ENCODE measurements at places on chromosomes 2 and 18.

- no peak for DNase-seq
These were observed 110.0 kb upstream of the RASGRP3 start for GRCh38 chr2:33366473-33366872.

DNA sequence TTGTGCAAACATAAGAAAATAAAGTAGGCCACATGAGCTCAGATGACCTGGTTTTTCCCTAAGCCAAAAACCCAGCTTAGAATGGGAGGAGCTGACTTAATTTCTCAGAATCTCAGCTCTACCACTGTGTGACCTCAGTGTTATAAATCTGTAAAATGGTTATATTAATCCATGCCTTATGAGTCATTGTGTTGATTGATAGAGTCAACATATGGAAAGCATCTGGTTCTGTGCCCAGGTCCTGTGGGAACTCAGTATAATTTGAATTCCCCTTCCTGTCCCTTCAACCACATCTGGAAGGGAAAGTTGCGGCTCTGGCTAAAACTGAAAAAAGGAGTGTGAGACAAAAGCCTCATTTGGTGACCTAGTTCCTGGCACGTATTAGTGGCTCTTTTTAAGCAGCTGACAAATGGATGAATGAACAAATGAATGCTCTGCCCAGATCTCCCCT is 25.7 kb downstream of the TMEM177 start:
- DNase-seq: no peak

DNA sequence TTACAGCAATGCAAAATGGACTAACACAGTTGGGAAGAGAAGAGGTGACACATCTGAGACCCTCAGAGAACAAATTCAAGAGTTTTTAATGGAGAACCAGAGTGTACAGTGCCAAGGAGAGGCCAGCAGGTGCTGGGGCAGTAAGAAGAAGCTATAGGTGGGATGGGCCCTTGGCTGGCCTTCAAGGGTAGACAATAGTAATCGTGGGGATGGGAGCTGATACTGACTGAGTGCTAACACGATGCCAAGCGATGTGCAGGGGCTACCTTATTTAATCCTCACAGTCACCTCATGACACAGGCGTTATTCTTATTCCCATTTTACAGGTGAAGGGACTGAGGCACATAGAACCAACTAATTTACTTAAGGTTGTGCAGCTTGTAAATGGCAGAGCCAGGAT is 131.9 kb upstream of the ID2 start:
- DNase-seq: no peak

DNA sequence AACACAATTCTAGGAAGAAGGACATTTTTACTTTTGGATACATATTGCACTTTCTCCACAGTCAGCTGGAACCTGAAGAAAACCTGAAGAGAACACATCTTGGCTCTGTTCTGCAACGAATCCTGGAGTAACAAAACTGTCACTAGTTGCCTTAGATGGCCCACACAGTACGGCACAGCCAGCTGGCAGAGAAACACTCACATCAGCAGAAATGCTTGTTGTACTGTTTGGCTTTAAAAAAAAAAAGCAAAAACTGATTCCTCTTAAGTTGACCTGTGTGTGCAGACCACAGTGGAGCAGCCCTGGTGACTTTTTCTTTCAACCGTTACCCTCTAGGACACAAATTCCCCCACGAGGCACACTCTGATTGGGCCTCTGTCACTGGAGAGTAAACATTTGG is 152.3 kb upstream of the TWIST2 start:
- no peak for DNase-seq

DNA sequence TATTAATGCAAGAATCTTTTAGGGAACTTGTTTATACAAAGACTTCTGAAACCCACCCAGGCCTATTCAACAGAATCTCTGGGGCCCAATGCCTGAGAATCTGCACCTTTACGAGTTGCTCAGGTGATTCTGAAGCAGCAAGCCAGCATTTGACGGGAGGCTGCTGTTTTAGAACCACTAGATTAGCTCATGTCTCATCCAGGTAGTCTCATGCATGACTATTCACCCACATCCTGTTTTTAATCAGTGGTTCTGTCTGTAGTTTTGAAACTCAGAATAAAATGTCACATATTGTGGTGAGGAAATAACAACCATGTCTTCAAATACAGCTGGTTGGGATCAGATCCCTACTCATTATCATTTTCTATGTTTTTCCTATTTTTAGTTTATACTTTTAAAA is 39.5 kb downstream of the CYTIP start:
- no peak for DNase-seq

DNA sequence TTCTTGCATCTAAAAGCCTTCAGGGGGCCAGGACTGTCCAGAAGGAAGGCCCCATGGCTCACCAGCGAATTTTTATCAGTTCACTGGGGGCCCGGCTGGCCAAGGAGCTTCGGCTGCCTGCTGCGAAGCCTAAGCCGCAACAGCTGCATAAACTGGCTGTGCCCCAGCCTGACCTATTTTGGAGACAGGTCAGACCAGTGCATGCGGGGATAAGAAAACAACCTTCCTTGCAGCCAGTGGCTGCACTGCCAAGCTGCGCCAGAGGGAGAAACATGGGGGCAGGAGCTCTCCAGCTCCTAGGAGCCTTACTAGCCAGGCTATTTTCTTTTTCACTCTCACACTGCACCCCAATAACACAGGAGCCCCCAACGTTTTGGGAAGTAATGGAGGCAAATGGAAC is 15.2 kb downstream of the PAX3 start:
- no peak for DNase-seq

DNA sequence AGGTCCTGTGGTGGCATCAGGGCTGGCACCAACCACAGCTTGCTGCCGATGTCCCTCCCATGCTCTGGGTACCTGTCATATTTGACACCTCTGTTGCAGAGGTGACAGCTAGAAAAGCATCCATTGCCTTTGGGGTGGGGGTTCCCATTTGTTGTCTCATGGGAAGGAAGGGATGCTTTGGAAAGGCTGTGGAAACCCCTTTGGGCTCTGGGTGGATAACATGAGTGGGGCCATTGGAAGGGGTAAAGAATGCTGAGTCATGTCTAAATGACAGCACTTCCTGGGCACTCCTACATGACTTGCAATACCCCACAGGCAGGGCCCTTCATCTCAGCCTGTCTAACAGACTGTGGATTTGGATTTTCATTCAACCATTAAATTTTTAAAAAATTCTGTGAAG is 27.8 kb downstream of the CTIF start:
- no peak for DNase-seq

GRCh38 chr18:26356045-26356785 is 130.0 kb downstream of the TAF4B start:
- no peak for DNase-seq

GRCh38 chr2:177400337-177400923 is 7.9 kb downstream of the AGPS start:
- no peak for DNase-seq

GRCh38 chr18:6962571-6963451 is 154.8 kb downstream of the LAMA1 start:
- no peak for DNase-seq

- no peak for DNase-seq
These were observed 206.7 kb downstream of the TCF4 start for GRCh38 chr18:55381277-55381676.

- no peak for DNase-seq
These were observed 112.2 kb upstream of the EPAS1 start for GRCh38 chr2:46184794-46185583.

DNA sequence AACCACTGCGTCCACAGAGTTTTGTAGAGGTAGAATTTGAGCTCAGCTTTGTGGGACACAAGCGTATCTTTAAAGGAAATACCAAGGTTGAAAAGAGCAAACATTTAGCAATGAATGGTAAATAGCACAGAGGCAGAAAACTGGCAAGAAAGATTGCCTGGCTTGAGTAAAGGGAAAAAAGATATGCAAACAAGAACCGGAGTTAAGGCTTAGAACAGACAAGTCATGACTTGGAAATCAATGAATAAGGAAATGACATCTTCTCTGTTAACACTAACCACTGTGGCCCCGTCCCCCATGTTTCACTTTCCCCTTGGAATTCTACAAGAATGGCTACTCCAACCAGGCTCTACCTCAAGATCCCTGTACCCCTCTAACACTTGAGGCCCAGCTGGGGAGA is 3.8 kb downstream of the STAM2 start:
- no peak for DNase-seq

DNA sequence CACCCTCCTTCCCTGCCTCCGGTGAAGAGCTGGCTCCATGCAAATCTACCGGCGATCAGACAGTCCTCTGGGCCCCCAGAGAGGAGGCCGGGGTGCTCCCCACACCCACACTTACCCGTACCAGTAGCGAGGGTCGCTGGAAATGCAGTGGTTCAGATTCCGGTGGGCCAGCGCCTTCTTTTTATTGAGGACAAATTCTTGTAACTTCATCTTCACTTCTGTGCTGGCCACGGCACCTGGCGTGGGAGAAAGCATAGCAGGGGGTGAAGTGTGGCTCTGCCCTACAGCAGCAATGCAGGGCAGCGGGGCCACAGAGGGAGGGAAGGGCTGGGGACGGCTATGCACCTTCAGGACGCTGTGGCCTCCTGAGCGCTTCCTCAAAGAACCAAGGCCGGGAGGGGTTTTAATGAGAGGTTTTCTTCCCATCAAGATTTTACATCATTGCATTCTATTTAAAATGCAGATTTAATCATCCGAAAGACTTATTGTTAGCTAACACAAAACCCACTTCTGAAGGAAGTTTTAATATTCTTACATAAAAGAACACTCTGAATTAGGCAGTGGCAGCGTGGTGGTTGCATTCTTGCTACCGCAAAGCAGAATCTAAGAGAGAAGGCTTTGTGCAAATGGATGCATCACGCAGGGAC is 237.0 kb downstream of the HDAC4 start:
- DNase-seq: no peak

GRCh38 chr18:41642756-41643155 is 312.3 kb upstream of the PIK3C3 start:
- DNase-seq: no peak

DNA sequence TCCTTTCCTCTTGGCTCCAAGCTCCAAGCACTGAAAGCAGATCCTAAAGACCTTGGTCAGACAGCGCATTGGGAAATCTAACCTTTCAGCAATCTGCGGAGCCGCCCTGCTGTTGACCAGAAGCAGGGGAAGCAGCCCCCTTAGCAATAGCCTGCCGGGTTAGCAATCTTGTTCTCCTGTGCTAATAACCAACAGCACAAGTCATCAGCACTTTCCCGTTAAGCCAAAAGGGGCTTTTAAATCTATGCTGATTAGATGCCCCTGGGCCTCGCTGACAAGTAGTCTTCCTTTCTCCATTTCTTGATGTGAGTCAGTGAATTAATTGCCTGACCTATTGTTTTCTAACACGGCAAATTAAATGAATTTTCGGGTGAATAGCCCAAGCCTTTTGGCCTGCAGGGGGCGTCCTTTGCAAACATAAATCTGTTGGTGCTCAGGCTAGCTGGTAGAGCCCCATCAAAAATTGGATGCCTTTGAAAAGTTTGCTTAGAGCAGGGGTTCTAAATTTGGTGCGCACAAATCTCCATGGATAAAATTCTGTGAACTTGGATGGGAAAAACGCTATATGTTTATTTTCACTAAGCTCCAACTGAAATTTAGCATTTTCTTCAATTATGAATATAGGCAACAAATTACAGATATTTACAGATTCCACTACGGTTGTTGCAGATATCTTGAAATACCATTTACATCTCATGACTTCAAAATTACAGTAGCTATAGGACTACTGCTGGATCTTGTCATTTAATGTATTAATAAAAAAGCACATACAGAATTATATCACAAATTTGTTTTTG is 24.6 kb downstream of the MAIP1 start:
- DNase-seq: peak; percentile 64

- no peak for DNase-seq
These were observed 463.5 kb upstream of the TRIB2 start for GRCh38 chr2:12253167-12253778.

GRCh38 chr2:183543731-183544130 is 419.5 kb downstream of the NUP35 start:
- DNase-seq: no peak

- DNase-seq: no peak
These were observed 79.0 kb downstream of the CCDC150 start for GRCh38 chr2:196718419-196719109.

GRCh38 chr2:131125195-131125757 is 20.1 kb downstream of the PLEKHB2 start:
- no peak for DNase-seq

DNA sequence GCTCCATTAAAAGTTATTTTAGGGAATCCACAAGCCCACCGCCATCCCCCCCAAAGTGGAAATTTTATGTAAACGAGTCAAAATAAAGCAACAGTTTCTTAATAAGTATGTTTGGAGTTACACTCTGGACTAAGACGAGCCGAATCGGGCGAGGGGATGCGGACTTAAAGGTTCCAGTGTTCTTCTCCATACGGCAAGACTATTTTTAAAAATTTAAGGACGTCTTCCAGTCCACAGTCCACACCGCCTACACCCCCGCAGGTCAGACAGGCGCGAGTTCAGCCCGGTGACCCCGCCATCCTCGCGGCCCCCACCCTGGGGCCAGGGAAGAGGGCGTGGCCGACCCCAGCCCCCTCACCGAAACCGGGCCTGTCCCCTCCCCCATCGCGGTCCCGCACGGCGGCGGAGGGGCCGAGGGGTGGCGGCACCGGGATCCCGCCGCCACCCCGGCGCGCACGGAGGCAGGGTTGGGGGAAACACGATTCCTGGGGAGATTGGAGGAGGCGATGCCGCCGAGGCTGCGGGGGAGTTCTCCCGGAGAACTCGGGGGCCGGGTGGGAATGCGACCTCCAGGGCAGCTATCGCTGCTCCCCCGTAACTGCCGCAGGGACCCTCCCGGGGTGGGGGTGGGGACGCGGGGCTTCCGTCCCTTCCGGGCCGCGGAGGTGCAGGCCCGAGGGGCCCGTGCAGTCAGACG is 24.5 kb upstream of the SMAD7 start:
- no peak for DNase-seq

DNA sequence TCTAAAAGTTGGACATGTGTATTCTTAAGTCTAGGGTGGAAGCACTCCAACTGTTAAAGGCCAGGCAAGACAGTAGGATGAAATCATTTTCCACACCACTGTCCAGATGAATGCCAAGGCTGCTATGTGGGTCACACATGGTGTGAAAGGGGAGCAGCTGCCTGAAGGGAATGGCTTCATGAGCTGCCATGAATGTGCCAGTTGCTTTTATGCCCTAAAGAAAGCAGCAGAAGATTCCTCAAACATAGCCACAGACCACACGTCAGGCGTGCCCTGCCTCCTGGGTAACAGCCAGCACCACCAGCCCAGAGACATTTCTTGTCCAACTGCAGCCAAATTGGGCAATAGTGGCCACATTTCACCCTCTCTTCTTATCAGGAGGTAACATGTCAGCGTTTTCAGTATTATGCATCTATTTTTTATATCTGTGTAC is 130.2 kb downstream of the MTCL1 start:
- no peak for DNase-seq

GRCh38 chr2:38581193-38582147 is 21.3 kb downstream of the HNRNPLL start:
- DNase-seq: no peak

DNA sequence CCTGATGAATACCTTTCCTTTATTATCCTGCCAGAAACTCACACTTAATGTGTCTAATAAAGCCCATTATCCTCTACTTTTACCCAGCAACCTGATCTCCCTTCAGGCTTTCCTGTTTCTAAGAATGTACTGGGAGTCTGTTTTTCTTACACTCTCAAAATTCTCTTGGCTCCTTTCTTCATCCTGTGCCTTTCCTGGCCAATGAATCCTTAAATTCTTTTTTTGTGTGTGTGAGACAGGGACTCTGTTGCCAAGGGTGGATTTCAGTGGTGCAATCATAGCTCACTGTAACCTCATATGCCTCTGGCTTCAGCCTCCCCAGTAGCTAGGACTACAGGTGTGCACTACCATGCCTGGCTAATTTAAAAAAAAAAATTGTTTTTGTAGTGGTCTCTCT is 72.7 kb downstream of the MAP2 start:
- no peak for DNase-seq

Measured in forelimb muscle (tissue), 1 donor.